ENCODE measurements at places on chromosomes 1 and 21.

- DNase-seq = no peak
These were observed 33.0 kb upstream of the ACTRT2 start for GRCh38 chr1:2988256-2988655.

GRCh38 chr1:38015978-38016725, 3.6 kb downstream of the UTP11 start:
- DNase-seq = no peak

- DNase-seq = no peak
These were observed 55.9 kb downstream of the SEC16B start for GRCh38 chr1:177913762-177914540.

GRCh38 chr1:59128784-59129227, 168.1 kb upstream of the FGGY start:
- no peak for DNase-seq

- no peak for DNase-seq
These were observed 42.7 kb downstream of the HUNK start for GRCh38 chr21:31915566-31915965.

DNA sequence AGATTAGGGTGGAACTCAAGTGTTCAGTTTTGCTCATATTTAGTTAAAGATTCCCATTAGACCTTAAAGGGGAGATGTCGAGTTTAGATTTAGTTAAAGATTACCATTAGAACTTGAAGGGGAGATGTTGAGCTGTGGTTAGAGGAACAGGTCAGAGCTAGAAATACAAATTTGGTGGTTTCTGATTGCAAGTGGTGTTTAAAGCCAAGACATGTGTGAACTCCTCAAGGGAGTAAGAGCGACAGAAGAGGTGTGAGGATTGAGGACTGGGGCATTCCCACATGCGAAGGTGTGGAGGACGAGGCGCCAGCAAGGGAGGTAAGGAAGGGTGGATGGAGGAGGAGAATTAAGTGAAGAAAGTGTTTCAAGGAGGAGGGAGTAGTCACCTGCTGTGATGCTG, 168.6 kb downstream of the IER5 start:
- no peak for DNase-seq
